ENCODE measurements at places on chromosomes 13 and 19.

- DNase-seq, result peak; percentile 32
Observed at GRCh38 chr13:96089749-96090239, at the start of gene HS6ST3. HS6ST3 (plus strand) TSS chr13:96090107.

DNA sequence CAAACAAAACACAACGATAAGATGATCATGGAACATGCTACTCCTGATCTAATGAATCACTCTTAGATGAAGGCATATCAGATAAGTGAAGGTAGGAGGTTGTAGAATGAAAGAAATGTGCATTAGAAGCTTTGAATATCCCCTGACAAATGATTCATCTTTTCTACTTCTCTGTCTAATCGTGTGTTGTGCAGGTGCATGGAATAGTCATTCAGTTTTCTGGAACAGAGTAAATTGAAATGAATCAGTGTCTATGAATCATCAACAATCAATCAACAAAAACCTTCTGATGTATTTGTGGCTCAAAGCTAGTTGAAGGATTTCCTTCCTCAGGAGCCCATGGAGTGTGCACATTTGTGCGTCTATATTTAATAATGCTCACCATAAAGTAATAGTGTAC lies 1290.4 kb upstream of the PCDH20 start:
- no peak for DNase-seq

DNA sequence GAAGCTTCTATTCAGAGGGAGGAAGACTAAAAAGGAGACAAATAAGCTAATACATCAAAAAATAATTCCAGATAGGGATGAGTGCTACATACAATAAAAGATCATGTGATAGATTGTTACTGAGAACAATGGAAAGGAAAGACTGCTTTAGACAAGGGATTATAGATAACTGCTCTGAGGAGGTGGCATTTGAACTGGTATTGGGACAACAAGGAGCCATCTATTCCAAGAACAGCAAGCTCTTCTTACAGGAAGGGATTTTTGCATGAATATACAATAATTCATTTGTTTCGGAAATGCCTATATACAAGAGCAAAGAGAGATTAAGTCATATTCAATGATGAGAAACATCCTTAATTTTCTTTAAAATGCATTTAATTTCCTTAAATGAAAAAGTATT lies 540.5 kb upstream of the KLF12 start:
- no peak for DNase-seq

DNA sequence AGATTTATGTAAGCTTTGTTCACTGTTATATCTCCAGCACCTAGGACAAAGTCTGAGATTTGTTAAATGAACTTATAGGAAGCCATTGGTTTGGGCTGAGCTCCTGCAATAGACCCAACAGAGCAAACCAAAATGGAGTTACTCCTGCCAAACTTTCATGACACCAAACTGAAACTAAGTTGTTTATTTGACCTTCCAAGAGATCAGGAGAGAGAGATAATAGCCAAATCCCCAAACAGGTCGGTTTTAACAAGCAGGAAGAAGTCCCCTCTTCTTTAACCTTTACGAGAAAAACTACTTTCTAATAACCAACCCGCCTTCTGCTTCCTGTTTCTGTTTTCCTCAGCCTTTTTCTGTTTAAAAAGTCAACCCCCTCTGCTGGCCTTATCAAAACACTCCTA lies 54.9 kb upstream of the ATP12A start:
- DNase-seq, result no peak

GRCh38 chr13:59424661-59425060 lies 739.1 kb downstream of the DIAPH3 start:
- DNase-seq, result no peak

- no peak for DNase-seq
Observed at GRCh38 chr19:33345163-33345562, 28.3 kb upstream of the CEBPG start.

- DNase-seq, result no peak
Observed at GRCh38 chr13:86447479-86447878, 648.3 kb upstream of the SLITRK6 start.

- no peak for DNase-seq
Observed at GRCh38 chr19:51440846-51441409, 17.3 kb downstream of the SIGLEC8 start.

DNA sequence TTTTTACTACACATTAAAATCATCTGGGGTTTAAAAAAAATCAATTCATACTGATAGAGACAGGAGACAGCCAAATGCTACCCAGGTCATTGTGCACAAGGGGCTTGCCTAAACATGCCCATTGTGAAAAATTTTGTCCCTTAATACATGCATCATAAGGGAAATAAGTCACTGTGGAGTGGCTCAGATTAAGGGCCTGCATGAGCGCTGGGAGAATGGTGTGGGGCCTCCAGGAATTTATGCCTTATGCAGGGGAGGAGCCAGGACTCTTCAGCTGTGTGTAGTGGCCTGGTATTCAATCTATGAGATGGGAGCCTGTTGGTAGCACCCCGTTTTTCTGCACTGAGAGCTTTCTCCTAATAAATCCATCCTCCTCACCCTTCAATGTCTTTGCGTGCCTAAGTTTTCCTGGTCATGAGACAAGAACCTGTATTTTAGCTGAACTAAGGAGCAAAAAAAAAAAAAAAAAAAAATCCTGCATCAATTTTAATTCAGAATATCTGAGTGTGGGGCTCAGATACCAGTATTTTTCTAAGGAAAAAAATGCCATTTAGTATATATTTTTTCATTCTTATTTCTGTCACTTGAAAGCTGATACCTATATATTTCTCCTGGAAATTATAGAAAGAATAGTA lies 997.6 kb upstream of the ATXN8OS start:
- DNase-seq, result no peak

DNA sequence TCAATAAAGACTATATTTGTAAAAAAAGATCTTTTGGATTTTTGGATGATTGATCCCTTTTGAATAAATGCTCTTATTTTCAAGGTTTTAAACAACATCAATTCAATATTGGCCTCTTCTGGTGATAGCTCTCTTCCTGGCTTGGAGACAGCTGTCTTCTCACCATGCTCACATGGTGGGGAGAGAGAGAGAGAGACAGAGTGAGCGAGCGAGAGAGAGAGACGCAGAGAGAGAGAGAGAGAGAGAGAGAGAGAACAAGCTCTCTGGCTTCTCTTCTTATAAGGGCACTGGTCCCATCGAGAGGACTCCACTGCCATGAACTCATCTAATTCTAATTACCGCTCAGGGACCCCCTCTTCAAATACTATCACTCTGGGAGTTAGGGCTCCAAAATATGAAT lies 32.1 kb upstream of the FARP1 start:
- DNase-seq, result no peak

GRCh38 chr13:27638521-27638920 lies 16.8 kb downstream of the POLR1D start:
- no peak for DNase-seq

- DNase-seq, result peak; percentile 36
Observed at GRCh38 chr19:46624958-46625661, at the start of gene PTGIR. PTGIR (minus strand) TSS chr19:46625089; CDS start chr19:46624225, 864 bp downstream.

DNA sequence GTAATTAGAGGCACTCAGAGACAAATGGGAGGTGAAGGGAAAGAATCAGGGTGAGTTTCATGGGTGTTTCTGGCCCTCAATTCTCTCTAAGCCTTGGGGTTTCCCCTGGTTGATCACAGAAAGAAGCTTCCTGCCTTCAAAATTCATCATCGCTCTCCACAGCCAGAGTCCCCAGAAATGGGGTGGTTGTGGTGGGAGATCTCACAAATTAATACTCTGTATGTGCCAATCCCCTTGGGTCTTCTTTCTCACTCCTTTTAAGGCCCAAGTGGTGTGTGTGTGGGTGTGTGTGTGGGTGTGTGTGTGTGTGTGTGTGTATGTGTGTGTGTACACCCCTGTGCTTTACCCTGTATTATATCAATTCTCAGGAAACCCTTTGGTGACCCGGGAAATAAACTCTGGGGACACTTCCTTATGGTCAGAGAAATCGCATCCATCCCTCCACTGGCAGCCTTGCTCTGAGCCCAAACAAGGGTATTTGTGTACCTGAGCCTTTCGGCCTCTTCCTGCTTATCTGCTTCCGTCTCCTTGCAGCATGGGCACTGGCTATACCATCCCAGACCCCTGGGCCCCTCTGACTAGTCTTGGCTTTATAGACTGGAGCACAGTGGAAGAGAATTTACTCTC lies 2.8 kb upstream of the FCGBP start:
- DNase-seq, result no peak

- no peak for DNase-seq
Observed at GRCh38 chr13:27920677-27921420, 1.0 kb downstream of the PDX1 start.

DNA sequence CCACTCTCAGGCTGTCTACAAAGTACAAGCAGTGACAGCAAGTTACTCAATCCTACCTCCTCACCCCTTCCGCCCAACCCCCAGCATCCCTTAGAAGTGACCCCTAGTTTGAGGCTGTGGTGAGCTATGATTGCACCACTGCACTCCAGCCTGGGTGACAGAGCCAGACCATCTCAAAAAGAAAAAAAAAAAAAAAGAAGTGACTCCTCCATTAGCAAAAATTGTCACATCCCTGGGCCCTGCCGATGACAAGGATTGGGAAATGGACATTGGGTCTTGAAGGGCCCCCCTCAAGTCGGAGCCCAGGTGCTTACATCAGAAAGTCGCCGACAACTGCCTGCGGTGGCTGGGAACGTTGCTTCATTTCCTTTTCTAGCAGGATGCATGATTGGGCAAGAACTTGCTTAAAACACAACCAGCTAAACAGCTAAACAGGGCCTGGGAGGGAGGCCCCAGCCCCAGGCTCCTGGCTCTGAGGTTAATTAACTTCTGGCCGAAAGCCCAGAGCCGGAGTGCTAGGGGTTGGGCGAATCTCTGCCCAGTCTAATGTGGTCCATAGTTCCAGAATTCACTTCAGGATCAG lies 15.3 kb downstream of the RAB3D start:
- DNase-seq, result peak; percentile 84

- no peak for DNase-seq
Observed at GRCh38 chr19:47432499-47432898, 13.2 kb upstream of the MEIS3 start.

- no peak for DNase-seq
Observed at GRCh38 chr13:113856716-113857065, 7.2 kb downstream of the GAS6 start.

DNA sequence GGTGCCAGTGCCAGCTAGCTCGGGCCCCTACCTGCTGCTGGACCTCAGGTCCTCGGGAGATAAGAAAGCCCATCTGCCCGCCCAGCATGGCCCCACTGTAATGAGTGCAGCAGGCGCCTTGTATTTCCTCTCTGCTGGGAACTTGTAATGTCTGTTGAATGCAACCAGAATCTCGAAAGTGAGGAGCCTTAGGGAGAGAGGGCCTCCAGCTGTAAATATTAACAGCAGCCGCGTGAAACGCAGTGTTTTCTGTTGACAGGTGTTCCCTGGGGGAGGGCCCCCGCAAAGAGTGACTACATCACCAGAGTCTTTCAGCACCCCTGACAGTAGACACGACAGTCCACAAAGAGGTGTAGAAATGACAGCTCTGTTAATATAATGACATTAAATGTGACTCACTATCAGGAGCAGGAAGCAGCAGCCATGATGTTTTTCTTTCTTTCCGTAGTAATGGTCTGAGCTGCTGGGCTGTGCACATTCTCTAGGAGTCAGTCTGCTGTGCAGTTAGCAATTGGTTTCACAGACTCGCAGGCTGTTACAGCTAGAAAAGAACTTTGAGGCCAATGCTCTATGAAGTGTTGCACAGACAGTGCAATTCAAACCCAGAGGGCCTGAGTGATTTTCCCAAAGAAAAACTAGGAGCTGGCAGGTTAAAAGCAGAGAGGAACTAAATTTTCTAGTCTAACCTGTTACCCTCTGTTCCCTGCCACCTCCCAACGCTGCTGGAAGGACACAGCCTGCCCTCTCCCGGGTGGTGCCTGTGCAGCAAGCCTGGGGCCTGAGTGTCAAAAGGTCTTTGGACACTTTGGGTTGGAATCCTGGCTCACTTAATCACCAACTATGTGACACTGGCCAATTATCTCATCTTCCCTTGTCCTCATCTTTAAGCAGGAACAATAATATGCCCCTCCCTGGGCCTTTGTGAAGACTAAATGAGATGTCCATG lies 58.6 kb upstream of the WASF3 start:
- DNase-seq, result peak; percentile 64

DNA sequence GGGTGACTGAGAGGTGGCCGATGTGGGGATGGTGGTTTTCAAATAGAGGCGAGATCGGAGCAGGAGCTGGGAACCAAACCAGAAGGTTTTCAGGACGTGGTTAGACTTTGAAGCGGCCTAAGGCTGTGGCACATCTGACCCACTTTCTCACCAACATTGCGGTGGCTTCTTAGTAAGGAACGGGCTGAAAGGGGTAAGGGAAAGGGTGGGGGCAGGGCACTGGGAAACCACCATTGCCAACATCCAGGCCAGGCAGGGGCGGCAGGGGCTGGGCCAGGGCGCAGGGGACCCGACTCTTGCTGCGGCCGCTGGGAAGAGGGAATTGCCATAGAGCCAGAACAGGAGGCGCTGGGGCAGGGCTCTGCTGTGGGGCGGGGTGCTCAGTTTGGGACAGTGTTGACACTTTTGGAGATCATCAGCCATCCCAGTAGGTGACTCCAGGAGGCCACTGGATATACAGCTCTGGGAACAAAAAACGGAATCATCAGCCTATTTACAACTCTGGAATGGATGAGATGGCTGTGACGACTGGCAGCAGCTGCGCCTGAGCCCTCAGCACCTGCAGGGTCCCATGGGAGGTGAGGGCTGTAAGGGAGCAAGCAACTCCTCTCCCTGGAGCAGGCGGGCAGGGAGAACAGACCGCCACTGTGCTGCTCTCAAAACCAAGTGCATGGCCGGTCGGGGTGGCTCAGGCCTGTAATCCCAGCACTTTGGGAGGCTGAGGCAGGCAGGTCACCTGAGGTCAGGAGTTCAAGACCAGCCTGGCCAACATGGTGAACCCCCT lies 52.2 kb downstream of the IRS2 start:
- no peak for DNase-seq

DNA sequence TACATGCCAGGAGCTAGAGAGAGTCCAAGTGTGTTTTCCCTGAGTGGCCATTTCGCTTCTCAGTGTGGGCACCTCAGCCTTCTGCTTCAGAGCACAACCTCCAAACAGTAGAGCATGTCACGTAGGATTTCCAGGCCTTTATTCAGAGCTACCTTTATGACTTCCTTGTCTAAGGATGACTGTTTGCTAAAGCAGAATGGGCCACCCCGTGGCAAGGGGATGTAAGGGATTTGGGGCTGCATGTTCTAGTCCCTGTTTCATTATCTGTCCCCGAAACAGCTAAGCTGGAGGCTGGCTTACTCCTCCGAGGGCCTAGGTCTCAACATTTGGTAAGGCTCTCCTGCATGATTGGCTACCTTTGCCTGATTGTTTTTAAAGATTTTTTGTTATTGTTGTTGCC lies 6.0 kb downstream of the RNASEH2B start:
- DNase-seq, result peak; percentile 55

GRCh38 chr13:42614436-42615035 lies 40.6 kb downstream of the TNFSF11 start:
- no peak for DNase-seq

- no peak for DNase-seq
Observed at GRCh38 chr19:12749938-12750521, 1.6 kb upstream of the BEST2 start.

DNA sequence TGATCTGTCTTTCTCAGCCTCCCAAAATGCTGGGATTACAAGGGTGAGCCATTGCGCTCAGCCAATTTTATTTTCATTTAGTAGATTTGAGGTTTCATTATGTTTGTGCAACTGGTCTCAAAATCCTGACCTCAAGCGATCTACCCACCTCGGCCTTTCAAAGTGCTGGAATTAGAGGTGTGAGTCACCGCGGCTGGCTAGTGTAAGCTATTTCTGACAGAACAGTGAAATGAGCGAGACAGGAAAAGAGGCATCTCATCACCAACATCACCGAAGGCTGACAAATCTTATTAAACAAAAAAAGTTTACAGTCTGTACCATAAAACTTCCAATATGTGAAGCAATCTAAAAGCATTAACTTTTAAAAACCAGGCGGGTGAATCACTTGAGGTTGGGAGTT lies 12.2 kb upstream of the ZNF888 start:
- DNase-seq, result no peak

GRCh38 chr13:59733744-59734143 lies 430.0 kb downstream of the DIAPH3 start:
- no peak for DNase-seq

Measured in DMS153 (cell line).